Smooth muscle cell of bladder (primary cell): ENCODE measurements at places on chromosomes 4 and X. TPM values are rescaled to one million over a fixed set of nuclear protein-coding genes. Genes with fewer than 3 reads are reported as not detected.

ODAPH gene
- total RNA-seq = not detected in 2 replicates

CXXC4 gene
- total RNA-seq = under 0.01 and 0.09 TPM in 2 replicates

RAB9A gene
- total RNA-seq = 34.6 and 37.0 TPM in 2 replicates

DRD5 gene
- not detected in 2 replicates for total RNA-seq

WAS gene
- total RNA-seq = 0.09 TPM in 1 of 2 replicates, not detected in the other

PNMA3 gene
- under 0.01 and 0.28 TPM in 2 replicates for total RNA-seq

ENPEP gene
- total RNA-seq = under 0.01 and 0.28 TPM in 2 replicates

UBQLN2 gene
- 3.8 and 4.3 TPM in 2 replicates for total RNA-seq

DCTD gene
- total RNA-seq = 92.0 and 102 TPM in 2 replicates

KLB gene
- not detected in 2 replicates for total RNA-seq

NSUN7 gene
- total RNA-seq = under 0.01 TPM in 1 of 2 replicates, not detected in the other

S100G gene
- not detected in 2 replicates for total RNA-seq

PFKFB1 gene
- total RNA-seq = under 0.01 TPM in 1 of 2 replicates, not detected in the other

ACE2 gene
- total RNA-seq = under 0.01 and 0.09 TPM in 2 replicates

CSAG3 gene
- not detected in 2 replicates for total RNA-seq

ZDHHC15 gene
- total RNA-seq = under 0.01 TPM in 2 replicates

GYG2 gene
- total RNA-seq = 11.4 and 13.5 TPM in 2 replicates

PDHA2 gene
- total RNA-seq = 0.09 TPM in 1 of 2 replicates, not detected in the other

IL3RA gene
- 0.09 TPM in 1 of 2 replicates, not detected in the other for total RNA-seq

DCLK2 gene
- 5.8 and 8.9 TPM in 2 replicates for total RNA-seq

FAM47E gene
- total RNA-seq = 0.28 and 1.4 TPM in 2 replicates
